ENCODE measurements at places on chromosomes 6 and 20.

DNA sequence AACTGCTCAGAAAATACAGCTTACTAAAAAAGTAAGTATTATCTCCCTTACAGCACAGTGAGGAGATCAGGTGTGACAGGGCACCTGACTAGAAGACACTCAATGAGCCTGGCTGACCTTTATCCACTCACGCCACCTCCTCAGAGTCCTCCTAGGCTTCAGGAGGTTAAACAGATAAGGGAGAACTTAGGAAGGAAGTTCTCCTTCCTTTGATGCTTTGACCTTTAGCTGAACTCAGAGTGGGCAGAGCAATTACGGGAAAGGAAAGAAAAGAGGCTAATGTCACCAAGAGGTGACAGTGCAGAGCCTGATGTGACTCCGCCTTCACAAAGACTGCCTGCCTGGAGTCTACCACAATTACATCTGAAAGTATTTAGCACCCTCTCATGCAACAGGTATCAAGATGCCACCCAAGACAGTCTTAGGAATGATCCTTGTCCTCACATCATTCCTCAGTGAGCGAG lies 36.7 kb downstream of the MAN1A1 start:
- no peak for DNase-seq

- DNase-seq: no peak
Observed at GRCh38 chr20:50385733-50386640, 124.2 kb upstream of the PTPN1 start.

- DNase-seq: no peak
Observed at GRCh38 chr6:39128106-39128505, 13.1 kb upstream of the SAYSD1 start.

GRCh38 chr6:161023316-161023715 lies 31.7 kb downstream of the MAP3K4 start:
- no peak for DNase-seq

GRCh38 chr6:96777113-96777512 lies 60.2 kb downstream of the GPR63 start:
- DNase-seq: no peak

GRCh38 chr6:124054034-124054433 lies 250.4 kb downstream of the NKAIN2 start:
- no peak for DNase-seq

DNA sequence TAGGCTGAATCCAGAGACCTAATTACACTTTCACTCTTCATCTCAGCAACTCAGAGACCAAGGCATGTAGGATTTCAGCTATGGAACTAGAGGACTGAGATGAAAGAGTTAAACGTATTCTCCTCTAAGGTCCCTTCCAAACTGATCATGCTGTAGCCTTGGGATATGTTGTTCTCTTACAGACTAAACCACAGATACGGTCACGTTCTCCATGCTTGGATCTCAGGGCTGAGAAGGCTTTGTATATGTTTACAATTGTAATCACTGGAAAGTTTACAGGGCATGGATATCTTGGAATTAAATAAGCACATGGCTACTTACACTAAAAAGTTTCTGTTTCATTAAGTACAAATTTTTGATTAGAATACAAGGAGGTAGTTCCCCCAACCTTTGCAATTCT lies 50.1 kb downstream of the PKIB start:
- DNase-seq: no peak

DNA sequence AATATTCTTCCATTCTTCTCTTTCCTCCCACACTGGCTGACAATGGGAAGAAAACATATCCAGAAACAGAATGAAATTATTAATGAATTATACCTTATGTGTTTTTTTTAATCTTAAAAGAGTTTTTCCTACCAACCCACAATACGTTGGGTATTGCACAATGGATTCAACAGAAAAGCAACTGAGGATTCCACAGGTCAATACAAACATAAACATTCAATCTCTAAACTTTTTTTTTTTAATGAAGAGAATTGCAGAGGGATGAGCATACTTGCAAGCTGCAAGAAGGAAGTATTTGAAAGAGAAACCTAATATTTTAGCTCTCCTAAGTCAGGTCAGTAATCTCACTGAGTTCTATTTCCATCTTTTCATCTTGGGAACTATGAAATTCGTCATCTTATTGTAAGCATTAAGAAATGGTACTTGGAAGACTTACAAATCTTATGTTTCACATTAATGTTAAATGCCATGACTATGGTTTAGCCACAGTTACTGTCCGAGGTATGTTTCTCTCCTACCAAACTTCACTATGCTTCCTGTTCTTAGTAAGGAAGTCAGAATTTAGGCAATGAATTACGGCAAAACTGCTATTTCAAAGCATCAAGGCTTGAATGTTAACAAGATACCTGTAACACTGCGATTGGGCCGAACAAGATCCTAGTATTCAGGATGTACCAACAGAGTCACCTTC lies 100.8 kb downstream of the HIVEP2 start:
- no peak for DNase-seq

DNA sequence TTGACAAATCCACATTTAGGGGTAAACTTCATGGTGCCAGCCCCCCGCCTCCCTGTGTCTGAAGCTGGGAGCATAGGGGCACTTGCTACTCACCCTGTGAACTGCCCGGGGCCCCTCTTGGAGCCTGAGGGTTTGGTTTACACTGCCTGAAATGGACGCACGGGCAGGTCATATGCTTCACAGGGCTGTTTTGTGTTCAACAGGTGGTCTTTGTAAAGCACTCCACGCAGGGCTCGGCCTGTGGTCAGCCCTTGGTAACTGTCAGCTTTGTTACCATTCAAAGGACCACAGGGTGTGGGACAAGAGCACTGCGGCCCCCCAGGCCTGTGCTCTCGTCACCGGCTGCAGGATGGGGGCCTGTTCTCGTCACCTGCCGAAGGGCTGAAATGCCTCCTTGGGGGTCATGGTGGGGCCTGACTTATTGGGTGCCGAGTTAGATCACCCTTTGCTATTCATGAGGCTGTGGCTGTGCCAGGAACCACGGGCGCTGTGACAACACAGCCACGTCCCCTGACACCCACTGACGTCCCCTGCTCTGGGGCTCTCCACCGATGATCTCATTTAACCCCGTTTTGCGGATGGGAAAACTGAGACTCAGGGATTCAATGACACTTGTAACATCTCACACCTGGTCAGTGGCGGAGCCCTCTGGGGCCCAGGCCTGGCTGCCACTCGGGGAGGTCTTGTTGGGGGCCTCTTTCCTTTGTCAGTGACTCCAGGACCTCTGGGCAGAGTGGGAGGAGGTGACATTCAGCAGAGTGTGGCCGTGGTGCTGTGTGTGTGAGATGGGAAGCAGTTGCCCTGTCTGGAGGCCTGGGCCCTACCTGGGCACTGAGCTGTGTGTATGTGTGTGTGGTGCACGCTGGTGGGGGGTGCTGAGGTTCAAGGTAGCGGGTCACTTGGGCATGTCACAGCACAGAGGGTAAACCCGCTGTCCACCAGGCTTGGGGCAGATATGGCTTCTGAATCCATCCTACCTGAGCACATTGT lies 24.9 kb downstream of the ZBP1 start:
- DNase-seq: no peak

GRCh38 chr20:25281541-25281991 lies 33.7 kb downstream of the PYGB start:
- no peak for DNase-seq

- DNase-seq: no peak
Observed at GRCh38 chr6:32110632-32111031, 1.5 kb upstream of the TNXB start.

DNA sequence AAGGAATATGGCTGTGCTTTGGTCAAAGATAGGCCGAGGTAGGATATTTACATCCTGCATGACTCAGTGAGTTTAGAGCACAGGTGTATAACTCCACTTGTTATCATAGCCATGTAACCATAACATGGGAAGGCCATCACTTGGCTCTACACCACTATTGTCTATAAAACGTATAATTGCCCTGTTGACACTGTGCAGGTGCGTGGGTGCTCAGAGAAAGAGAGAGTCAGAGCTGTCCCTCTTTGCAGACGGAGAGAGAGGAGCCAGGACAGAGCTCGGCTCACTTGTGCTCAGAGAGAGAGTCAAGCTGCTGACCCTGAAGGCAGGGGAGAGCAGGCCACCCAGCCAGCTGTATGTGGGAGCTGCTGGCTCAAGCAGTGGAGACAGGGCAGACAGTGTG lies 46.0 kb downstream of the OR2B6 start:
- DNase-seq: no peak

- DNase-seq: no peak
Observed at GRCh38 chr6:139174961-139175360, 40.1 kb downstream of the HECA start.

DNA sequence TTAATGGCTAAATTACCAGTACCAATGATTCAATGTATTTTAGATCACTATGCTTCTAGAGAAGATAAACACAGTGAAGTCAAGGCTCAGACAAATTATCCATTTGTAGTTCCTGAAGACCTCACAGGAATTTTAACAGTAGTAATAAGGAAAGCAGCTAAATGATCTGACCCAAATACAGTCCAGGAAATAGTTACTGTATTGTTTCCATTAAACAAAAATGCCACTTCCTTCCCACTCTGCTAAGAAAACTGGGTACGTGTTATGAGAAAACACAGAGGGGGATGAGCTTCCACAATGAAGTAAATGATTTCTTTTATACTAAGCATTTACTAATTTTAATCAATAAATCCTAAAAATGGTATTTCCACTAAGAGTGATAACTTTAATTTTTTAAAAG lies 127.9 kb downstream of the CDK19 start:
- DNase-seq: no peak

DNA sequence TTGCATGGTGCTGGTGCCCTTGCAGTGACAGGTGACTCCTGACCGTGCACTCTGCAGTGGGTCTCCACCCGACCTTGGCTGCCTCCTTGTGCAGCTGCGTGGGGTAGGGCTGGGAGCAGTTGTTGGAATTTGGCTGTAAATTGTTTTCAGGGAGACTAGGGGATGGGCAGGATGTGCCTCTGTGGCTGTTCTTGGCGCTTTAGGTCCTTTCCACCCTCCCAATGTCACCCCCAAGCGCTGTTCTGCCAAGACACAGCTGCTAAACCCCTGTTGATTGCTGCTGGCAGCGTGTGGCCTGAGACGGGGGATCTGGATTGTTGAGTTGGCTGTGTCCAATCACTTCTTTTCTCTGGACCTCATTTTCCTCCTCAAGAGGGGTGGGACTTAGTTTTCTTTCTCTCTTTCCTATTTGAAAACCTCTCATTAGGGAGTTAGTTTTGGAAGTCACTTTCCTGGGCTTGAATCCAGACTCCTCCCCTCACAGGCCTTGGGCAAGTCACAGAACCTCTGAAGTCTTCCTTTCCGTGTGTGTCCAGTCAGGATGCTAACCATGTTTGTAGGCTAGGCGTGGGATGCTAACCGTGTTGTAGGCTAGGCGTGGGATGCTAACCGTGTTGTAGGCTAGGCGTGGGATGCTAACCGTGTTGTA lies 8.5 kb downstream of the IGF2R start:
- DNase-seq: no peak

DNA sequence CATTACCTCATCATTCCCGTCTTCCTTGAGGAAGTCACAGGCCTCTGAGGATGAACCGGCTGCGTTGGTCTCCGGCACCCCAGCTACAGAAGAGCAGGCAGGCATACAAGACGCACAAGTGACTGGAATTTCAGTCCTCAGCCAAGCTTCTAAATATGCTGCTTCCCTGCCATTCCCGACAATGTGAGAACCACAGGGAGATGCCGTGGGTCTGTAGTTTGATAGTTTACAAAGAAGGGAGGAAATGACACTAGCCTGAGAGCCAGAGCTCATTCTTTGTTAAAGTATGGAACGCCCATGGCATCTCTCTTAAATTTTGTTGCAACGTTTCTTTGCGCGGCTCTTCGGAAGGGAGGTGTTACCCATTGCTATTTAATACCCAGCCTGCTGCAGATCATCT lies 25.7 kb downstream of the HEBP2 start:
- no peak for DNase-seq

DNA sequence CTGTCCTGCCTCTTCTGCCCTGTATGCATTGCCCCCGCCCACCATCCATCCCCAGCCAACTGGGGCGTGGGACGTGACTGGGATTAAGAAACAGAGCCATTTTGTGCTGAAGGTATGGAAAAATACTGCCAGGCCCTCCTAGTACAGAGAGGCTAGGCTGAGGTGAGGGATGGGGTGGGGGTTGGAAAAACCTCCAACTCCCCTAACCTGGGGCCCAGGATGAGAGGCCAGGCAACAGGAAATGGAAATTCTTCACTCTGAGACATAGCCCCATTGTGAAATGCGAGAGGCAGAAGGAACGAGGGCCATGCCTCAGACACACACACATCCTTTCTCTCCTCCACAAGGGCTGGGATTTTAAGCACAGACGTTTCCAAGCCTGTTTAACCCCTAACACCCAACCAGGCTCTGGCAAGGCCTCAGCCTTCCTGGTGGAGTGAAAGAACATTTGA lies 19.9 kb downstream of the KCNK5 start:
- no peak for DNase-seq

- no peak for DNase-seq
Observed at GRCh38 chr6:137240168-137240567, 21.0 kb upstream of the IFNGR1 start.

DNA sequence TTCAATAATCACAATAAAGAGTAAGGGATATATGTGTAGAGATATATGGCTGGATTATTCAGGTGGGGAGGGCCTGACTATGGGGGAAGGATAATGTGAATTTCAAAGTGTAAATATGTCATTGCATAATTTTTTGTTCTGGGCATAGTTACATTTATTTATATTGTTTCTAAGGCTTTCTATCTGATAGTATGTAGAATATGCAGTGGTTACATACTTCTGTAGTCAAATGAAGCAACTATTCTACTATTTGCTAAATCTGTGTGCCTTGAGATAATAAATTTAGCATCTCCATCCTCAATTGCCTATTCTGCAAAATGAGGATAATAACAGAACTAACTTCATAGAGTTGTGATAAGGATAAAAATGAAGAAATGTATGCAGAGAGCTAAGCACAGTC lies 359.2 kb downstream of the CDKAL1 start:
- no peak for DNase-seq

GRCh38 chr6:129793447-129793846 lies 67.7 kb downstream of the TMEM244 start:
- no peak for DNase-seq

DNA sequence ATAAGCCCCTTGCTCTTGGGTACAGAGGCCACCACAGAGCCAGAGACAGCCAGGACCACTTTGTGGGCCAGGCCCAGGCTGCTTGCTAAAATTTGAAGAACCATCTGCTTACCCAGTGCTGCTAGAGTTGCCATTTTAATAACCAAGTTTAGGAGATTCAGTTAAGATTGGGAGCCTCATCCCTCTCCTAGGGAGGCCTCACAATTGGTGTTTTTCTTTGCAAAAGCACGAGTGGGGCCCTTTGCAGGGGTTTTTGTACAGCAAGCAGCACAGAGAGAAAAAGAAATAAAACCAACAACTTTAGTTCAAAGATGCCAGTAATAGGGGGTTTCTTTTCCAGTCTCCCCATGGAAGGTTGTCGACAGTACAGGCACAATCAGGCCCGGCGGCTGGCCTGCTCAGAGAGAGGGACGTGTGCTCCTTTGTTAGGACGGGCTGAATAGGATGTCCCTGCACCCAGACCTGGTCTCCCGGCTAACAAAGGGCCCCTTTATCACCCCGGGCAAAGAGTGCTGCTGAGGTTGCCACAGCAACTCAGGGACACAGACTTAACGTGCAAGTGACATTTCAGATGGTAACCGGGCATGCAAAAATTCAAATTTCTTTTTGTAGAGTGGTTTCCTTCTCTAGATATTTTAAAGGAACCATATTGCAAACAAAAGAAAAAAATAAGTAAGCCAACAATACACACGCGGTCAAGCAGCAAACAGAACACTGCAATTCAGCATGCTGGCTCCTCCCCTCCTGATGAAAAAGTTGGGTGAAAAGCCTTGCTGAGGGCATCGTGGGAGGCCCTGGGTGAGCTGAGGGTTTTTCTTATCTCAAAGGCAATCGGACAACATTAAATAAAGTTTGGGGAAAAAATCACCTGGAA lies 10.5 kb upstream of the TOX2 start:
- peak; percentile 43 for DNase-seq

- no peak for DNase-seq
Observed at GRCh38 chr6:111411046-111411445, 72.0 kb downstream of the REV3L start.
